ENCODE measurements at places on chromosomes 2 and 18.

DNA sequence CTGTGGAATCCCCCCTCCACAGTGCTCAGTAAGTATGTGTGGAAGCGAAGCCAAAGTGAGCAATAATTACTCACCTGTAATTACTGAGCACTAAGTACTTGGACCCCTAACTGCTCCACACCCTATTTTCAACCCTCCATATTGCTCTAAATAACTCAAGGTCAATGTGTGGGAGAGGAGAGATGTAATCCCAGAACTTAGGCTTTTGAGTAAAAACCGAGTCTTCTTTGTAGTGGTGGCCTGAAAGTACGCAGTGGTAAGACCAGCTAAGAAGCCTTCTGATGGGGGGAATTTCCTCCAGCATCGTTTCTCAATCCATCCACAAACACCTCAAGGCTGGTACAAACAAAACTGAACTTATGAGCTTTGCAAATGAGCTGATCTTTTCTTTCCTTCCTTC, 551.6 kb downstream of the ZEB2 start:
- DNase-seq, result no peak

- no peak for DNase-seq
Measured at GRCh38 chr2:216430811-216431530, 18.7 kb downstream of the SMARCAL1 start.

DNA sequence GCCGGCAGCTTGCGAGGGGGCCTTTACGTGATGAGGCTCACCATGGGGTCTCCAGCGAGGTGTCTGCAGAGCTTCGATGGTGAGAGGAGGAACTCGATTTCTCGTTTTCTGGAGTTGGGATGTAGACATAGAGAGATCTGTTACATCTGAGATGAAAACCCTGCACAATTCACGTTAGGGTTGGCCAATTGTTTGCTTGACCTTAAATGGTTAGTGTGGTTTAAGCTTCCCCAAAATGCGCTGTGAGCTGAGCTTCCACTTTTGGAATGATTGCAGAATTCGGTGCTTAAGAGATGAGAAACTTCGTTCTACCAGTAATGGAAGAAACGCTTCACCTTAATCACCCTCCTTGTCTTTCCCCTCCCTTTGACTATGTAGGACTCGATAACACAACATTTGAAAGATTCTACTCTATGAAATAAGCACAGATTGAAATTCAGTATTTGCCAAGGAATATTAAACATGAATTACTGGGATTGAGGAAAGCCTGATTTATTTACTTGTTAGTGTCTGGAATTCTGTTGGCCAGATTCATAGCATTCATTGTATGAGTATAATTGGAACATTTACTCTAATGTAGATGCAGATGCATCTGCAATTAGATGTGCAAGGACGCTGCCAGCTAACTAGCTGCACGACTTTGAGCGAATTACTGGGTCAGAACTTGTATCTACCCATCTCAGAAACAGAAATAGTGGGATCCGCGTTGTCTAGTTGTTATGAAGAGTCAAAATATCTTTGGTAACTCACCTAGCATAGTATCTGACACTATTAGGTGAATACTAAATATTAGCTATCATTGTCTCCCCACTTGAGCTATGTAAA, 1.6 kb upstream of the KLF7 start:
- DNase-seq, result no peak

GRCh38 chr2:237529452-237530402, 36.6 kb upstream of the PRLH start:
- no peak for DNase-seq

DNA sequence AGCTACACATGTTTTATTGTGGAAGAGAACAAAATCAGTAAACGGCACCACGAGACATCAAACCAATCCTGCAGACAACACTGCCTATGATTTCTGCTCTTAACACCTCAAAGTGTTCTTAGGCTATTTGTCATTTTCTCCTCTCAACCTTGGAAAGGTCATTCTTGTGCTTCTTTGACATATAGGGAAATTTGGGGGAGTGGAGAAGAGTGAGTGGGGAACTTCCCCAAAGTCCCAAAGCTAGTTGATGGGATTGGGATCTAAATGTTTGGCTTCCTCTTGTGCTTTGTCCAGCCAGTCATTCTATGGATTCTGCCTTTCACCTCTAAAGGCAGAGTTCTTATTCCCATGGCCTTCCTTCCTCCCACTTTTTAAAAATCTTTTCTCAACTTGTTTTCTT, 5.8 kb upstream of the MRO start:
- no peak for DNase-seq

- DNase-seq, result no peak
Measured at GRCh38 chr18:31500051-31500688, 2.2 kb downstream of the DSG2 start.

- DNase-seq, result no peak
Measured at GRCh38 chr2:69387770-69388481, 899 bp upstream of the GFPT1 start.

- no peak for DNase-seq
Measured at GRCh38 chr2:230413479-230413878, 2.5 kb upstream of the SP100 start.

- no peak for DNase-seq
Measured at GRCh38 chr18:79873449-79874110, 75.8 kb downstream of the KCNG2 start.

DNA sequence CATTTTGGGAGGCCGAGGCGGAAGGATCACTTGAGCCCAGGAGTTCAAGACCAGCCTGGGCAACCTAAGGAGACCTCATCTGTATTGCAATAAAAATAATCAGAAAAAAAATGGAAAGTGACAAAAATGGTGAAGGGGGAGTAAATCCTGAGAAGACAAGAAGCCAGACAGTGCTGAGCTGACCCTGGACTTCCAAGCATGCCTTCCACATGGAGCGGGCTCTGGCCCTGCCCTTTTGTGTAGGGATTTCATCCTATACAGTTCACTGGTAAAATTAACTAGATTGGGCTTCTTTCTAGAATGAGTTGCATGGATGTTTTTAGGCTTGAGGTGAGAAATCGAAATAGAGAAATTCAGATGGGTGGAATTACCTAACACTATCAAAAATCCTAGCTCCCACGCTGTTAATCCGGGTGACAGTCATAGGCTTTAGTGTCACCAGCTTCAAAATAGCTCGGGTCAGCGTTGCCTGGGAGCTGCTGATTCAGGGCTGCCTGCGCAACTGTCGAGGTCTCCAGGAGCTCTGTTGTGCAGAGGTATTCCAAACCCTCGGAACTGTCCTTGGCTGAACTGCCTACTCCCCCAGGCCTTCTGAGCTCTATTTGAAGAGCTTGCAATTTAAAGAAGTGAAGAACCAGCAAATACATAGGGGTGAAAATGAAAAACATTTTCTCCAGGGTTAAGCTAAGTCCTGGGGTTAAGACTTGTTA, 21.5 kb upstream of the ZNF532 start:
- DNase-seq, result no peak

DNA sequence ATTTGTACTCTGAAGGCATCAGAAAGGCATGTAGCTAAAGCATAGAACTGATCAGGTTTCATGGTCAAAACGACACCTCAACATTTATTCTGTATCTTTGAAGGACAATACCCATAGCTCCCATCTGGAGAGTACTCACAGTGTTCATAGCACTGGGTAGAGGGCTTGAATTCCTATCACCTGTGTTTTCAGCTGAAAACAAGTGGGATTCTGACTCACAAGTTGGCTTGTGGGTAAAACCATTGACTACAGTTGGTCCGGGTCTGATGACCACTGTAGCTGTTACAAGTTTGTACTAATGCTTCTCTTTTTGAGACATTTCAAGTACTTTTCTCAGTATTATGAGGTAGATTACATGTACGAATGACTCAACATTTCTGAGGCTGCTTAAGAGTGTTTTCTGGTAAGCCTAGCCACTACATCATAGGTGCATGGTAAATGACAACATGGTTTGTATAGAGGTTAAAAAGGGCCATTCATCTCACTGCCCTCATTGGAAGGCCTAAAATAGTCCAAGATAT, 68.6 kb upstream of the PELI1 start:
- DNase-seq, result no peak

DNA sequence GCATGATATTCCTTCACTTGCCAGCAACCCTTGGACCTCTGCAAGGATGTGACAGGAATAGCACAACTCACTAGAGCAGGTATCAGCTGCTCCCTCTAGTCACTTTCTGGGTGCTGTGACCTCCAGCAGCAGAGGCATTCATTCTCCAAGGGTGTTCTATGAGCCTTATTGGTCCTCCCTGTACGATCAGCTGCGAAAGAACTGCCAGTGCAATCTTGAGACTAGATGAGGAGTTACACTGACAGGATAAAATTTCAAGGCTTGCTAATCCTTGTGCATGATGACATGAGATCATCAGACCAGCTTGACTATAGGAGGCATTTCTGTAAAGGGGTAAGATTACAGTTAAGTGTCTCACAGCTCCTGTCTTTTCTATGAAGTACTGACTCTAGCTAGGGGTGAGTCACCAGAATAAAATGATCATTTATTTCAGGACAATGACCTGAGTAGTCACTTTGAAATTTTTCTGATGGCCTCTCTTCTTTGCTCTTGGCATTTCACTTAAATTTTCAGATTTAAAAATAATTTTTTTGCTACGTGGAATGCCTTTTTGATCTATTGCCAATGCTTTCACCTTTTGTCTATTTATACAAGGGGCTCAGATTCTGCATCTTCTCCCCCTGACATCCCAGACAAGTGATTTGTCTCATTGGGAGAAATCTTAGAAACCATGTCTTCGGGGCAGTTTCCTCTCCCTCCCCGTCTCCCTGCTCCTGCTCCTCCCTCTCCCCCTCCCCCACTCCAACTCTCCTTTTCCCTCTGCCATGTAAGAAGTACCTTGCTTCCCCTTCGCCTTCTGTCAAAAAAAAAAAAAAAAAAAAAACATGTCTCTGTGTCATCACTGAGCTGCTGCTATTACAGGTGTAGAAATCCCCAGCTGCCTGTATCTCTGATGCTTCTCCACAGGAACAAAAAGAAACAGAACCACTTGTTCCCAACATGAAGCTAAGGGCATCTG, 49.2 kb upstream of the FRZB start:
- no peak for DNase-seq

GRCh38 chr2:38653715-38654527, 12.0 kb upstream of the GALM start:
- no peak for DNase-seq

DNA sequence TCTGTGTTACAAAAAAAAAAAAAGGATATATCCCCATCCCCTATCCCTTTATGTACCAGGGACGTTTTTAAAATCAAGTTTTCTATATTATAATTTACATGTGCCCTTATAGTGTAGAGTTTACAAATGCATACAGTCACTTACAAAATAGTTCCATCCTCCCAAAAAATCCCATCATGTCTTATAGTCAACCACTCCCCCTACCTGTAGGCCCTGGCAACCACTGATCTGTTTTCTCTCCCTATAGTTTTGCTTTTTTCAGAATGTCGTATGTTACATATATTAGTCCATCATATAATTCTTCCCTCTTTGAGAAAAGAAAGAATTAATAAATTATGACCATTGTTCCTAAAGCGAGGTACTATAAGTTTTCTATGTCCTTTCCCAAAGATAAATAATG, 17.8 kb downstream of the CFAP210 start:
- DNase-seq, result no peak

- no peak for DNase-seq
Measured at GRCh38 chr2:58871469-58872142, 630.5 kb upstream of the FANCL start.

DNA sequence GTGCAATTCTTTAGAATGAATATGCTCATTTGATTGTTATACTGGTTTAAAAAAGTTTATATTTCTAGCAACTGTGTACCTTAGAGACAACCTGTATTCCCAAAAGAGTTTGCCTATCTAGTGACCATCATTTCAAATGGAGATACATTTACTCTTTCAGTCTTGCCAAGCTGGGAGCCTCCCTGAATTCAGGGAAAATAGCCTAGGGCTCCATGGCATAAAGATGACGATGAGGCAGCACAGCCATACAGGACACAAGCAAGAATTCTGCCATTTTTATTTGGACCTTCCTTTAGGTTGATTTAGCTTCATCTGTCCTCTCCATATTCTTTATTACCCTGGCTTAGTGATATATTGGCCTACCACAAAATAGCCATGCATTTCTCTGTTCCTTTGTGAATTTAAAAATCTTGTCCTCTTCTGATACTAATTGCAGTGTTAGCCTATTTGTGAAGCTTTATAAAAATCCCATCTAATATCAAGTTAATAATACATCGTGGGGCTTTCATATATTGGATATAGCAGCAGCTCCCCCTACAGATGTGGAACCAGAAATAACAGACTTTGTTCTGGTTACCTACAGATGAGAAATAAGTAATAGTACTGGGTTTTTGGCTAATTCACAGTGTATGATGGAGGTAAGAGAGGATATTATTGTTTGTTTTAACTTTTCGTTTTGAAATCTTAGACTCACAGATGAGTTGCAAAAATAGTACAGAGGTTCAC, 1661.9 kb upstream of the PIK3C3 start:
- DNase-seq, result no peak

DNA sequence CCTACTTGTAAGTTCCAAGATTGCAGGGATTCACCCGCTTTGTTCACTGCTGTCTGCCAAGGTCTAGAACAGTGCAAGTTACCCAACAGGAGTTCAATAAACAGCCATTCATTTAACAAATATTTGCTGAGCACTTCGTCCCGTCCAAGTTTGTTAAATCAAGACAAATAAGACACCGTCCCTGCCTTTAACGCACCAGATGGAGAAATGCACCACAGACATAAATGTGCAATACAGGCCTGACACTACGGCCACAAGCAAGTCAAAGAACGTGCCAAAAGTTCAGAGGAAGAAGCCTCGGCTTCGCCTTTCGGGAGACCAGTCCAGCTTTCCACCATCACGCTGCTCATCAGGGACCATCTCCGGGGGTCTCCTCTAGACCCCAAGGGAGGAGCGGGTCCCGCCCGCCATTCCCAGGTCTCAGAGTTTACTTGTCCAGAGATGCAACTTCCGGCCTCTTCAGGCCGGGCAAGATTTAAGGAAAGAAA, 429 bp downstream of the C2orf76 start:
- DNase-seq, result no peak

GRCh38 chr2:173286153-173286809, 68.4 kb upstream of the CDCA7 start:
- no peak for DNase-seq

GRCh38 chr2:101193033-101193626, 41.9 kb upstream of the TBC1D8 start:
- DNase-seq, result no peak

DNA sequence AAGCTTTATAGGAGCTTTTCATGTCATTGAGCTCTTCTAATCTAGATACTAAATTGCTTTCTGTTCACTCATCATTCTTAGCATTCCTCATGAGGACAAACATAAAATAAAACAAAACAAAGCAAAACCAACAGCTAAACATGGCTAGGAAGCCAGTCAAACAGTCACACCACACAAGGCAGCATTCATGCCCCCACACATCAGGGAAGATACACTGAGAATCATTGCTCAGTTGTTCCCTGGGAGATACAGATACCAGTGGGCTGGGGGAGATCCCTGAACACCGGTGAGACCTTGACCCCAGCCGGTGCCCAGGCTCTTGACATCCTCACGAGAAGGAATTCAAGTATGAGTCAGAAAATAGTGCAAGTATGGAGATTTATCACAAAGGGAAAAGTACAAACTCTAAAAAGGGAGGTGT, 177.9 kb upstream of the ARL4C start:
- DNase-seq, result no peak

Measured in NCI-H2081 treated with DMSO at 0.1 percent for 48 hours (cell line).